Chondrocyte (in vitro differentiated cells): ENCODE measurements at places on chromosomes 2 and 18. TPM values are rescaled to one million over a fixed set of nuclear protein-coding genes. Genes with fewer than 3 reads are reported as not detected.

DNA sequence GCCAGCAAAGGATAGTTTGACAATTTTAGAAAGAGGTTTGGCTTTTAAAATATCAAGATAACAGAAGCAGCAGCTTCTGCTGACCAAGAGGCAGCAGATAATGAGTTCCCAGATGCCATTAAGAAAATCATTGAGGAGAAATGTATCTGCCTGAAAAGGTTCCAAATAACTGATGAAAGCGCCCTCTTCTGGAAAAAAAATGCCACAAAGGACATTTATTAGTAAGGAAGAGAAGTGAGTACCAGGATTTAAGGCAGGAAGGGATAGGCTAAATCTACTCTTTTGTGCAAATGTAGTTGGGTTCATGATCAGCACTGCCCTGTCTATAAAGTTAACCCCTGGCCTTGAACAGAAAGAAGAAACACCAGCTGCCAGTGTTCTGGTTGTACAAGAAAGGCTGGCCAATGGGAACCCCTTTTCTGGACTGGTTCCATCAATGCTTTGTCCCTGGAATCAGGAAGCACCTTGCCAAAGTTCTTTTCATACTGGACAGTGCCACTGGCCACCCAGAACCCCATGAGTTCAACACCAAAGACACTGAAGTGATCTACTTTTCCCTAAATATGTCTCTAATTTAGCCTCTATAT is 40.6 kb downstream of the DHX57 start:
- DNase-seq, result no peak

DNA sequence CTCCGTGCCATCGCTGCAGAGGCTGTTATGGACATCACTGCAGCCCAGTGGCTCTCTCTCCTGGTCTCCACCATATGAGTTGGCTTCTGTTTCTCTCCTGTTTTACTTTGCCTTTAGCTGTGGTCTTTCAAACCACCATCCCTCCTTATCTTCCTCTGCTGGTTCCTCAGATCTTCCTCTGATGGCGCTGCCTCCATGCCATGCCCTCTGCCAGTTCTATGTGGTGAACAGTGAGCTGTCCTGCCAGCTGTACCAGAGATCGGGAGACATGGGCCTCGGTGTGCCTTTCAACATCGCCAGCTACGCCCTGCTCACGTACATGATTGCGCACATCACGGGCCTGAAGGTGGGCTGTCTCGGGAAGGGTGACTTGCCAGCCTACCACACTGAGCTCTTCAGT is 13.1 kb downstream of the TYMS start:
- no peak for DNase-seq

DNA sequence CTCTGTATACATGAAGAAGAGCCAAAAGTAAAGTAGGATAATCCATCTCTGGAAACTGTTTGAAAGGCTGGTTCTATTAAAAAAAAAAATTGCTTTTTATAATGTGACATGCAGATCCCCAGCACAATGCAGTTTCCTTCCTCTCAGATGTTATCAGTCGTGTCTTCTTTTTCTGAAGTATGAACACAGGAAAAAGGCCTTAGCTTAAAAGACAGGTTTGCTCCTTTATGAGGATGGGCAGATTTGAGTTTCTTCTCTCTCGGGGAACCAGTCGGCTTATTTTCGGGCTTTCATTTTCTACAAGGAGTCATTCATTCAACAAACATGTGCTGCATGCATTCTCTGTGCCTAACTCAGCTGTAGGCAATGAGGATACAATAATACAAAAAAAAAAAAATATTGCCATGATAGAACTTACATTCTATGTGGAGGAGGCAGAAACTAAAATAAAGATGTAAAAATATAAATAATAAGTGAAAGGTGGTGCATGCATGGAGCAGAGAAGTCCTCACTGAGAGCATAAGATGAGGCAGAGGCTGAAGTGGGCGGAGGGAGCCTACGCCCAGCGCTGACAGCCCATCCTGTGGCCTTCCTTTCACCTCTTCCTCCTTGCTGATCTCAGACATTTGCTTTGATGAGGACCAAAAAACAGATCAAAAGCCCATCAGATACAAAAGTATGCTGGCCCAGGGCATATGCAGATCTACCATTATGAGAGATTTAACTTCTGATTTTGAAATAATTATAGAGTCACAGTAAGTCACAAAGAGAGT is at the start of gene CD226:
TSS of gene CD226 (minus strand) at position 513 of the 773 bp plus-strand sequence. CDS start at position 46, 467 bp downstream.
- DNase-seq, result no peak

DNA sequence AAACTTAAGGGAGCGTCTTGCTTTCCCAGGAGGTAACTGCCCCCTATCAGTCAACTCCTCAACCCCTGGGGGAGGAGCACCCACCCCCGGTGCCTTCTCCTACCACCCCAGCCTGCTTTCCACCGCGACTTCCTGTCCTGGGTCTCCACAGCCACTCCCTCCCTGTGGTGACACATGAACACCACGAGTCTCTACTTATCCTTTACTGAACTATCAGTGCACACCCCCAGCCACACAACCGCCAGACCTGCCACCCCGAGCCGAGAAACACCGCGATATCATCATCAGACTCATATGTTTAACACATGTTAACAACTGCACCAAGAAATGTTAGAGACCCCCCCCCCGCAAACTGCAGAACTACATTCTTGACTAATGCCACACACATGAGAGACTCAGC is 43.3 kb downstream of the LONRF2 start:
- no peak for DNase-seq

Gene ARL4C
- total RNA-seq, result 16.4 to 129 TPM (median 127 TPM) in 3 replicates
